ENCODE measurements at places on chromosomes 2 and 18. TPM values are rescaled to one million over a fixed set of nuclear protein-coding genes. Genes with fewer than 3 reads are reported as not detected.
A peak's percentile ranks its signal among the peaks of the same experiment; 100 is the strongest.

Gene CAB39
- 87.8 TPM for total RNA-seq

Gene SLC5A7
- not detected for total RNA-seq

Gene FAP
- total RNA-seq, result 1.4 TPM

- no peak for DNase-seq
These were observed 110.2 kb downstream of the CTAGE1 start for GRCh38 chr18:22307528-22307927.

DNA sequence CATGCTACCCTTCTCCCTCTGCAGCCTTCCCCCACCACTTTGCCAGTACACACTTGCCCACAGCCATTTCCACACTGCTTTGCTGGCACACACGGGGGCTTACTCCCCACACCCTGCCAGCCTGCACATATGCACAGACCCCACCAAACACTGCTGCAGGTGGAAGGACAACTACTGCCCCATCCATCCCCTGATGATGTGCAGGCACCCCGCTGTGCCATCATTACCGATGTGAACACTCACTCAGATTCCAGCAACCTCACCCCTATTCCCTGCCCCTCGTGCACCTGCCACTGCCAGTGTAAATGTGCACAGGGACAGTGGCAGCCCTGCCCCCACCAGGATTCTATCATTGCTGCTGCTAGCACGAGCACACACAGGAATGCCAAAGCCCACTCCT lies 1400.8 kb upstream of the DDX18 start:
- no peak for DNase-seq

DNA sequence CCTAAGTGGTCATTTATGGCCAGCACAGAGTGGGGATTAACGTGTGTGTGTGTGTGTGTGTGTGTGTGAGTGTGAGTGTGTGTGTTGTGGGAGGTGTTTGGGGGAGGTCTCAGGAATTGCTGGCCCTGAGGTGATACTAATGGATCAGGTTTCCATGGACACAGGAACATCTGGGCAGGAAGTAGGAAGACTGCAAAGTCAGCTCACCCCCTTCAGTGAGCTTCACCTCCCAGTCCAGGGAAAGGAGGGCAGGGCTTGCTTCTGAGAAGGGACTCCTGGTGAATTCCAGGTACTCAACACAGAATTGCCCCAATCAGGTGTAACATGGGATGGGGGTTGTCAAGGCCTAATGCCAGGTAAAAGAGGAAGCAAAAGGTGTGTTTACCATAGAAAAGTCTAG lies 30.3 kb upstream of the IL1R1 start:
- no peak for DNase-seq

DNA sequence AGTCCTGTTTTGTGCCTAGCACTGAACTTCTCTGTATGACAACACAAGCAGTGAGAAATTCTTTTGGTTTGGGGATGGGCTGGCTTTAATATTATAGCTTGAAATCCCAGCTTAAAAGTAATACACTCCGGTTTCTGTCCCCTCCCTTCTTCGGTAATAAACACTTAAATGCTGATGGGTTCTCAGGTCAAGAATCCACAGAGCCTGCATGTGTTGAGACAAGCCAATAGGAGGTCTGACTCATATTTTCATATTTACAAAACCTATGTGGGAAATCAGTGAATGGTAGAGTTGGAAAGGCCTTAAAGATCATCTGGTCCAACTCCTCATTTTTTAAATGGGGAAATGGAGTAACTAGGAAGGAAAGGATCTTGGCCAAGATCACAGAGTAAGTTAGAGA lies 47.5 kb downstream of the VSNL1 start:
- DNase-seq, result no peak

DNA sequence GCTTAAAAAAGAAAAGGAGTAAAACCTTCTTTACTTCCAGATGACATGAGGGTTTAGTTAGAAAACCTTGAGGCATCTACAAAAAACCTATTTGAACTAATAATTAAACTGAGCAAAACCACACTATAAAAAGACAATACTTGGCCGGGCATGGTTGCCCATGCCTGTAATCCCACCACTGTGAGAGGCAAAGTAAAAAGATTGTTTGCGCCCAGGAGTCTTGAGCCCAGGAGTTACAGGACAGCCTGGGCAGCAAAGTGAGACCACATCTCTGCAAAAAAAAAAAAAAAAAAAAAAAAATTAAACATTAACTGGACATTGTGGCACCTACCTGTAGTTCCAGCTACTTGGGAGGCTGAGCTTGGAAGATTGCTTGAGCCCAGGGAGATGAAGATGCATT lies 502.8 kb upstream of the LRRTM4 start:
- DNase-seq, result no peak

- no peak for DNase-seq
These were observed 38.4 kb downstream of the IRS1 start for GRCh38 chr2:226761195-226761583.

GRCh38 chr2:72803151-72803550 lies 22.7 kb downstream of the EXOC6B start:
- no peak for DNase-seq

DNA sequence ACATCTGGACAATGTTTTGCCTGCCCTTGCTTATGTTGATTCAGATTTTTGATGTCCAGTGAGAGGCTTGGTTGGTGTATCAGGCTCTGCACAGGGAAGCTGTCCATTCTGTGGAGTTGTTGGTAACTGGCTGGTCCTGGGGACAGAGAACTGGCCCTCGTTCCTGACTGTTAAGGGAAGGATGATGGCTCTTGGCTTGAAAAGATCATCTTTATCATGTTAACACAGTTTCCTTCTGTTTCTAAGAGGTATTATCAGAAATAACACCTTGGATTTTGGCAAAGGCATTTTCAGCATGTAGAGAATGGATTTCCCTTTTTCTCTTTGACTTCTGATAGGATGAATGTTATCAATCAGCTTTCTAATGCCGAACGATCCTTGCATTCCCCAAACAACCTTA lies 19.3 kb downstream of the STK25 start:
- no peak for DNase-seq

- DNase-seq, result peak; percentile 61
These were observed 226.0 kb downstream of the FAM210A start for GRCh38 chr18:13500227-13500865.

DNA sequence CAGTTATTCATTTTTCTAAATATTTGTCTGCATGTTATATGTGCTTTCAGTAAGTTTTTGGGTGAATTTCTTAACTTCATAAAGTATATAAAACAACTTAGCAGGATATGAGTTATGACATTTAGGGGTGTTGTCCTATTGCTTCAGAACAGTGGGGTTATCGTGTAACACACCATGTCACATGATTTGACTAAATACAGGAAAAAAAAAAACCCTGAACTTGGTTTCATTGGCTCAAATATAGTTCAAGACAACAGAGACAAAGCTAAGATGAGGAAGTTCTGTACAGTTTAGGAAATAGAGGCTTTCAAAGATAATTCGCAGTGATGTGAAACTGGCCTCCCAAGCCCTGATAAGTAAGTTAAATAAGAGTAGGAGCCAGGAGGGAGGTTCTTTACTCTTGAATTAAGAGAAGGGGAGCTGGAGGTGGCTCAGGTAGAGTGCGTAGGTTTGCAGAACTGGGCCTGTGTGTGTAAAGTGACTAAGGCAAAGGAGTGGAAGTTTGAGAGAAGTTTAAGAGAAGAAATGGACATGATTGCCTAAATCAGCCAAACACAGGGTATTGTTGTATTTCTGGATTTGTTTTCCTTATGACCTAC lies 53.9 kb downstream of the LIMS1 start:
- no peak for DNase-seq

GRCh38 chr2:149387411-149387810 lies 57.0 kb downstream of the LYPD6 start:
- no peak for DNase-seq

GRCh38 chr2:226037526-226037925 lies 638.0 kb downstream of the NYAP2 start:
- no peak for DNase-seq

- DNase-seq, result no peak
These were observed 518.9 kb upstream of the RAB6C start for GRCh38 chr2:129460299-129461198.

GRCh38 chr18:55110436-55110835 lies 151.2 kb upstream of the CCDC68 start:
- no peak for DNase-seq

DNA sequence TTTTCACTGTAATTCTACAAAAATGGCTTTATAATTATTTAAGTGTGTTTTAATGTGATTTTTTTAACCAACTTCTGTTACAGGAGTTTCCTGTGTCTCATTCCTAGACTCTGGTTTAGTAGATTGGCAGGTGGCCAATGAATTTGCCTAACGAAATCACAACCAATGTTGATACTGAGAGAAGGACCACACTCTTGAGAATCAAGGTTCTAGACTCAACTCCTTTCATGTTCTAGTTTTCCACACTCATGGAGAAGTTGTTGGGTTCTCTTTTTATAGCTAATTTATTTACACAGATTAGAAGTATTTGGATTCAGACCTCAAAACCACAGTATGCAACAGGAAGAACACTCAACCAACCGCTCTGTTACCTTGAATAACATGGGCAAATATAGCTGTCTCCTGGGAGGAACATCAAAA lies 22.6 kb upstream of the USP34 start:
- no peak for DNase-seq

DNA sequence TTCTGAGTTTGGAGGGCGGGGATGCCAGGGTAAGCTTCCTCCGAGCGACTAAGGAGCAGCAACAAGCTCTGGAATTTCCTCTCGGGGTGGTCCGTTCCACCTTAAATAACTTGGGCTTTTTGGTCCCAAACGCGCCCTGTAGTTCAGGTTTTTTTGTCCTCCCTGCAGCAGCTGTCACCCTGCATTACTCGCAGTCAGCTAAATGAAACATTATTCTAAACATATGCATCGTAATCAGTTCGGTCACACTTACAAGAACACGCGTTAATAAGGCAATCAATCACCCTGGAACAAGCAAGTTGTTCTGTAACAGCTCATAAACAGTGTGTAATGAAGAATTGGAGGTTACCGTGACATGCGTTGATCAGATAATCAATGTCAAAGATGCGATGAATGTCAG lies 8.3 kb downstream of the EVX2 start:
- no peak for DNase-seq

Data from left cardiac atrium (tissue), 4 donors.